Common myeloid progenitor, CD34-positive (primary cell): ENCODE measurements at places on chromosomes 12 and 14.
A peak's percentile ranks its signal among the peaks of the same experiment; 100 is the strongest.

GRCh38 chr12:120252071-120252906, 13.2 kb downstream of the PXN start:
- DNase-seq = peak; percentile 81

DNA sequence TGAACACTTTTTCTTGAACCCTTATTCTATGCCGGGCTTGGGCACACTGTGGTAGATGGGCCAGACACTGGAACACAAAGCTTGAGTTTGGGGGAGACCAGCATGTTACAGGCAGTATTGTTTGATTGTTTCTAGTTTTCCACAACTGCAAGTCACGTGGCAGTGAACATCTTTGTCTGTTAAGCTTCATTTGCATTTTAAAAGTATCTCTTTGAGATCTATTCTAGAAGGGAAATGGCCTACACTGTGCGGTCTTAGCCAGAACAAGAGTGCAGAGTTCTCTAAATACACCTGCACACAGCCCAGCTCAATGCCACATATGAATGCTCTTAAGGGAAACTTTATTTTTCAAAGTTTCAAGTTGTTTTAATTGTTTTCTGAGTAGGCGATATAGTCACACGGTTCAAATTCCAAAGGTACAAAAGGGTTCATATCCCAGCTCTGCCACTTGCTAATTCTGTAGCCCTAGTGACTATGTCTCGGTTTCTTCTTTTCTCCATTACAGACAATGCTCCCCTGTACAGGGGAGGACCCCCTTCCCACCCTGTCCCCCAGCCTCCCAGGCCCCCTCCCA, 24.9 kb downstream of the RIN3 start:
- DNase-seq = no peak

DNA sequence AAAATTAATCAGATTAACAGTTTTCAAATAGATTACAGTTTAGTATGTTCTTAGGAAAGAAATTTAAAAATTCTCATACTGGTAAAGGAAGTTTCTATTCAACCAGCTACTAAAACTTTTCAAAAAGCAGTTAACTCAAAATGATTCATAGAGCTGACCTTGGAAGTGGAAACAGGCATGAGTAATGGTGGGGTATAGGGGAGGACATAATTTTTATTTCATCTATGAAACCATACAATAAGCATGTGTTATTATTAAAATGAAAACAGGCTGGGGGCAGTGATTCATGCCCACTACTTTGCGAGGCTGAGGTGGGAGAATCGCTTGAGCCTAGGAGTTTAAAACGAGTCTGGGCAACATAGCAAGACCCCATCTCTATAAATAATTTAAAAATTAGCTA, 73.0 kb downstream of the DNAI7 start:
- no peak for DNase-seq

GRCh38 chr14:52551696-52552062, 626 bp downstream of the TXNDC16 start:
- DNase-seq = peak; percentile 49

GRCh38 chr14:105883066-105884005, 357.0 kb downstream of the TMEM121 start:
- no peak for DNase-seq

DNA sequence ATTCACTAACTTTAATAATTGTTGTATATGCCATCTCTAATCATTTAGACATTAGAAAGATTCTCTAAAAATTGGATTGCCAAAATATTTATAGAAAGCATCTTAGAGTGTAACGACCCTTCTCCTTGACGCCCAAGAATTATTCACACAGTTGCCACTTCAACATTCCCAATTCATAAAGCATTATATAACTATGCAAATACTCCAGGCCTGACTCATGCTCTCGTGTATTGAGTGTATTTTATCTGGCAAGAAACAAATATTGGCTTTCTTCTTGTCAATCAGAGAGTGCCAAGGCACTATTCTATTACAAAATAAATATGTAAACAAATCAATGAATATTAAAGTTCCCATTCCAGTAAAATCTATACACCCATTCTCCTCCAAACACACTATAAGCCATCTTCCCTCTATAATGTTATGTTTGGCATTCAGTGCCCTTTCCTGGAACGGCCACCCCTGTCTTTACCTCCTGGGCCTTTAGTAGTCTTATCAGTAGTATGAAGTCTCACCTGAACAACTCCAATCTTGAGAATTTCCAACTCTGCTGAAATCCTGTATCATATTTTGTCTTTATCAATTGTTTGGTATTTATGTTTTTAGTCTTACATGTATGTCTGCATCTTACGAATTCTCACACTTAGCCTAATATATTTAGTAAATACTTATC, 182.6 kb downstream of the PIK3C2G start:
- no peak for DNase-seq

DNA sequence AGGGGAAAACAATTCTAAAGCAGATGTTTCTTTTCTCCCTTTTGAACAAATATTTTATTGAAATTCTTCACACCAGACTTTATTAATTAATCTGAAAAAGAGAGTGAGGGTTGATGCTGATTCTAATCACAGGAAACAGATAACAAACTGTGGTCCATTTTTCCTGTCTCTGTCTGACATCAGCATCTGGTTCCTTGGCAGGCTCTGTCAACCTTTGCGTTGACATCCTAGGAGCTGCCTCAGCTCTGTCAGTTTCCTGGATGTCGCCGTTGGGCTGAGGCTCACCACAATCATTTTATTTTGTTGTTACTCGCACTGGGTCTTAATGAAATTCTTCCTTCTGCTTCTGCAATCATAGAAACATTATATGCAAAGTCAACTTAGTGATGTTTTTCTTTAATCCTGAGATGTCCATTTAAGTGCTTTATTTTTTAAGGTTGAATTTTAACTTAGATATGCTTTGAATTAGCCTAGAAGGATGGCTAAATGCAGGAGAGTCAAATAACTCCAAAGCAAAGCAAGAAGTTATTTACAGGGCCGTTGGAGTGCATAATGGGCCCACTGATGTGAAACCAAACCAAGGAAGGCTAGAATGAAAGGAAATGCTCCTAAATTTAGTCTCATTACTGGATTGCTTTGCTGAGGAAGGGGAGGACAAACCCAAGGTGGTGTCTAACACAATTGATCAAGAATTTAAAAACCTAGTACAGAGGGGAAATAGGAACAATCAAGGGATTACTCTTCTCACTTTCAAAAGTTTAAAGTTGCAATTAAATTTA, 542.4 kb downstream of the FLRT2 start:
- DNase-seq = peak; percentile 98

GRCh38 chr14:90491221-90491885, 94.5 kb downstream of the CALM1 start:
- DNase-seq = no peak

- no peak for DNase-seq
Measured at GRCh38 chr12:96570579-96570978, 81.2 kb downstream of the CFAP54 start.

GRCh38 chr12:86456241-86456640, 200.1 kb upstream of the MGAT4C start:
- no peak for DNase-seq

- DNase-seq = peak; percentile 57
Measured at GRCh38 chr14:67680121-67680602, 5.7 kb upstream of the VTI1B start.

GRCh38 chr12:100737168-100737567, 57.4 kb upstream of the ANO4 start:
- DNase-seq = no peak

GRCh38 chr14:82180139-82180538, 646.5 kb upstream of the SEL1L start:
- DNase-seq = no peak

- DNase-seq = no peak
Measured at GRCh38 chr14:33927944-33928343, 22.9 kb downstream of the EGLN3 start.

- DNase-seq = no peak
Measured at GRCh38 chr12:20508359-20508758, 140.0 kb downstream of the PDE3A start.

DNA sequence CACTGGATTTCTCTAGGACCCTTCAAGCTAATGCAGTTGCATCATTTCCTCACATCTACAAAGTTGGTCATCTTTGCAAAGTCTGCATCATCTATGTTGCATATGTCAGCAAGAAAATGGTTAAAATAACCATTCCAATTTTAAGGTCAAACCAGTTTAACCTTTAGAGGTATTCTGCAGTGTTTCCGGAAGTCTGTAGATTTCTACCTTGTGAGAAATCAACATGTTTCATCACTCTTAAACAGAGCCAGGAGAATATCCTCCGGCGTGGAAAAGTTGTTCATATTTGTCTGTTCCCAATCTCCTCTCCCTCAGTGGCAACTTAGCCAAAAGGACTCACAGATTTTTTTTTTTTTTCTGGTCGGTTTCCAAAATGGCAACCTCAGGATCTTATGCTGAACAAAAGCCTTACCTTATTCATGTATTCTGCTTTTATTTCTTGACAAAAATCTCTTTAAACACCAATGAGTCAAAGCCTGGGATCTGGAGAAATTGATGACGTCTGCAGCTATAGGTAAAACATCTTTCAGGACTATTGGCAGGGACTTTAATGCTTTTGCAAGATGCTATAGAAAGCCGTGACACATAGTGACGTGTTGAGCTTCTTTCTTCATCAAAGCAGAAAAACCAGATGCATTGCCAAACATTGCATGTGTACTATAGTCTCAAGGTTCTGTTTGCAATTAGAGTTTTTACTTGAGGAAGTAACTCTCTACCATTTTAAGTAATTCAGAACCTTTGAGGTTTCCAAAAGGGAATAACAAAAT, 16.0 kb upstream of the CDK17 start:
- DNase-seq = no peak

DNA sequence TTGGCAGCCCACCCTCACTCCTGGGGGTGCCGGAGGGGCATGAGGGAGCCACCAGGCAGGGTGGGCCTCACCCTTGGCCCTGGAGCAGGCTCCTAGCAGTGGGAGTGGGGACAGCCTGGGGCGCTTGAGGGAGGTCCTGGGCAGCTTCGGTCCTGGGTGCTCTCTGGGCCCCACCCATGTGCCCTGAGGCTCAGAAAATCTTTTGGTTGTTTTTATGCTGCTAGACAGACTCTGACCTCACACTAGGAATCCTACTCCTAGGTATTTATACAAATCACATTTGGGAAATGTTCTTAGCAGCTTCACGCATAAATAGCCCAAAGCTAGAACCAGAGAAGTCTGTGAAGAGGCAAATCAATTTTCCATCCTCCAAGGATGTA, 10.9 kb upstream of the ULK1 start:
- DNase-seq = no peak

GRCh38 chr14:50237427-50237826, 6.0 kb upstream of the SOS2 start:
- DNase-seq = no peak

- DNase-seq = no peak
Measured at GRCh38 chr14:37594971-37595808, at the start of the genes FOXA1 and TTC6. FOXA1 (minus strand) TSS chr14:37595249; CDS start chr14:37594972, 277 bp downstream. TTC6 (plus strand) TSS chr14:37595629; CDS start chr14:37622065, 26,436 bp downstream.

DNA sequence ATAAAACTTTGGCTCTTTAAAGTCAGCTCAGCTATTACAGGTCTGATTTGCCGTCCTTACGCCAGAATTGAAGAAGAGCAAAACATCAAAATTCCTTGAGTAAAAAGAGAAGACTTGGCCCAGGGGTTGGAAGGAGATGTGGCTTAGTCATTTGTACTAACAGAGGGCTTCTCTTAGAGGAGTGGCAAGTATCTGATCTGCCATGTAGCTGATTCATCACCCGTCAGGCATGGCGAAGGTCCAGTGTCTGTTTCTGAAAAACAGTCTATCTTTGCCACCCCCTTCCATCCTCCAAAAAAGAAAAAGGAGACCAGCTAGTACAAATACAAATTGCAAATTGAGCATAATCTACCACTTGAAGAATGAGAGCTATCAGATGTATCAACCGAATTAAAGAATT, 91.9 kb downstream of the RAD52 start:
- DNase-seq = no peak

DNA sequence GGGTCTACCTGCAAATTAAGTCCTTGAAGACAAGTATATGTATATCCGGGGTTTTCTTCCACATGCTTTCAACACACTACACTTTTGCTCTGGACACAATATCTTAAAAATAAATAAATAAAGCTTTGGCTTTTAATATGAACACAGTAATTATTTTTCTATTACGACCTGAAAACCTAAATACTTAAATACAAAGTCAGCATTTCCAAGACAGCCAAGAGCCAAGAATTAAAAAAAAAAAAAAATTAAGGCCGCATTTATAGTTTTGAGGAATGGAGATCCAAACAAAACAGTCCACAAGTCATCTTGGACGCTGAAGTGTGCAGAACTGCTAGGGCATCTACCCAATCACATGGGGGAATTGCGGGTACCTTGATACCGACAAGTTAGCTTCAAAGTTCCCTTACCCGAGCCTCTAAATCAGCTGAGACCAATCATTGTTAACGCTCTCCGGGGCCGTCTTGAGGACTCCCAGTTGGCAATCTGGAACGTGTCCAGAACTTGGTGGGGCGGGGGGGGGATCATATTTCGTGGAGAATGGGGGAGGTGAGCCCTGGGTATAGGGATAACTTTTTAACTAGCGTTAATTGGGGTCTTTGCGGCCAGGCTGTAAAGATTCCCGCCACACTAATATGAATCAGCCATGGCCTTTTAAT, 731 bp upstream of the PCNX4 start:
- peak; percentile 79 for DNase-seq

DNA sequence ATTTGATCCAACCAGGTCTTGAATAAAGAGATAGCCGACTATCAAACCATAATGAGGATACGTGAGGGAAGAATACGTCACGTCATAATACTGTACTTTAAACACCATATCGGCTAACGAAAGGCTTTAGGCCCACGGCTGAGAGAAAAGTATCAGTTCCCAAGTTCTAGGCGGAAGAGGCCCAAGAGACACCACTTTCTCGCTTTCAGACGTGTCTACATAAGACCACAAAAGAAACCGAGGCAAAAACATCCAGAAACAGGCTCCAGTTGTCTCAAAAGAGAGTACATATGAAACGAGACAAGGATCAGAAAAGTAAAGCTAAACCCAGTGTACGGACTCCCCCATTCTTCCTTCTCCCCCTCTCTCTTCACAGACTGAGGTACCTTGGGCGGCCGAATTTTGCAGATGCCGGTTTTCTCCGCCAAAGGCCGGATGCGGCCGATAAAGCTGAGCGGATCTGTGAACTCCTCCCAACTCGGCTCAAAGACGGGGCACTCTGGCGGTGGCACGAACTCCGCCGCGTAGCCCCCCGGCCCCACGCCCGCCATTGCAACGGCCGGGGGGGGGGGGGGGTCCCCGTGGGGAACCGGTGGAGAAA, 479 bp downstream of the KDM5A start:
- DNase-seq = no peak

DNA sequence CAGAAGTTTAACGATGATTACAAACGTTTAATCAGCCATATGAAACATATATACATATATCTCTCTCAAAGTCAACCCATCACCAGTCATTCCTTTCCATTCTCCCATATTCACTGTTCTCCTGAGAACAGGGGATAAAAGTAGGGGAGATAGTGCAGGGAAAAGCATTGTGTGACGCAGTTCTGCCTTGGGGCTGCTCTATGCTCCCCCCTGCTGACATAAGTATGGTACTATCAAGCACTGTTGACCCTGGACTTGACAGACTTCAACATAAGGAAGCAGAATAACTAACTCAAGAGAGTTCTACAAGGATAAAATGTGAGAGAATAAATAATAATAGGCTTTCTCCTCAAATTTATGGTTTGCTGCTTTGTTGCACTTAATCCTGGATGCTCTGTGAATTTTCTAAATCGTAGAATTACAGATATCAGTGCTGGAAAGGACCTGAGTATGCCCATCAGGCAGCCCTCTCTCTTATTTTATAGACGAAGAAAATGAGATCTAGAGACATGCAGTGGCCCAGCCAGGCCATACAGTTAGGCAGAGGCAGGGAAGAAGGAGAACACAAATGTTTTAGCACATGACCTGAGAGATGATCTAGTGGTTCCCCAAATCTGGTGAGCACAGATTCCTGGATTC, 87.2 kb downstream of the SCN8A start:
- peak; percentile 73 for DNase-seq

- DNase-seq = no peak
Measured at GRCh38 chr14:69356903-69357543, 41.1 kb downstream of the ERH start.
